ENCODE measurements at places on chromosomes 11 and 22. TPM values are rescaled to one million over a fixed set of nuclear protein-coding genes. Genes with fewer than 3 reads are reported as not detected.

Gene MLC1
- total RNA-seq = not detected

Gene APOL1
- 16.2 TPM for total RNA-seq

Gene HSCB
- total RNA-seq = 11.6 TPM

Gene MS4A15
- not detected for total RNA-seq

Gene OR52H1
- total RNA-seq = not detected

Gene BDNF
- total RNA-seq = 4.2 TPM

Gene LARGE2
- not detected for total RNA-seq

Gene LINC01488
- not detected for total RNA-seq

Gene ZP1
- not detected for total RNA-seq

Gene OR5B21
- not detected for total RNA-seq

- no peak for DNase-seq
Measured at GRCh38 chr22:20591660-20592310, 84.4 kb downstream of the MED15 start.

DNA sequence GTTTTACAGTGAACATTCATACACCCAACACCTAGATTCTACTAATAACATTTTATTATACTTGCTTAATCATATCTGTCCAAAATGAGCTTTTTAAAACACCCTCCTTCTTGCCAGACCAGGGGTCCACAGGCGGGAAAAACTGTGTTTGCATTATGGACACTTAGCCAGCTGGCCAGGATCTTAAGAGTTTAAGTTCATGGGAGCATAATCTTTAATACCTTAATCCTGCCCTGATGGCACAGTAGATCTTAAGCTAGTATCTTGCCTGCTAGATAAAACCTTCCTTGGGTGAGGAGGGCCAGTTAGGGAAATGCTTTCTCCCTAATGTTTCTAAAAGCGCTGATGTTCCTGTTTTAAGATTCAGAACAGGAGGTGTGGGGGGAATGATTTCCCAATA lies 13.1 kb upstream of the CCDC134 start:
- DNase-seq = no peak

GRCh38 chr11:135075740-135076139 lies 663.7 kb upstream of the B3GAT1 start:
- DNase-seq = peak; percentile 91

DNA sequence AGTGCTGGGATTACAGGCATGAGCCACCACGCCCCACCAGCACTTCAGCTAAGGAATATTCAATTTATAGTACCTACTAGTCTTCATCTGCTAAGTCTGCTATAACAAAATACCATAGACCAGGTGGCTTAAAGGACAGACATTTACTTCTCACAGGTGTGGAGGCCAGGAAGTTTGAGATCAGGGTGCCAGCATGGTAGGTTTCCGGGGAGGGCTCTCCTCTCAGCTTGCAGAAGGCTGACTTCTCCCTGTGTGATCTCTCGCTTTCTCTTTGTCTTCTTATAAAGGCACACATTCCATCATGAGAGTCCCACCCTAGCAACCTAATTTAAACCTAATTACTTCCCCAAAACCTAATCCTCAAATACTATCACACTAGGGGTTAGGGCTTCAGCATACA lies 433.0 kb downstream of the INSC start:
- DNase-seq = no peak

- DNase-seq = no peak
Measured at GRCh38 chr22:44994399-44995104, 15.3 kb downstream of the PHF21B start.

GRCh38 chr11:83689144-83689780 lies 403.1 kb upstream of the CCDC90B start:
- DNase-seq = no peak

- peak; percentile 2 for DNase-seq
Measured at GRCh38 chr11:34006876-34007275, 44.7 kb upstream of the CAPRIN1 start.

GRCh38 chr11:48081151-48082010 lies 101.0 kb downstream of the PTPRJ start:
- no peak for DNase-seq

DNA sequence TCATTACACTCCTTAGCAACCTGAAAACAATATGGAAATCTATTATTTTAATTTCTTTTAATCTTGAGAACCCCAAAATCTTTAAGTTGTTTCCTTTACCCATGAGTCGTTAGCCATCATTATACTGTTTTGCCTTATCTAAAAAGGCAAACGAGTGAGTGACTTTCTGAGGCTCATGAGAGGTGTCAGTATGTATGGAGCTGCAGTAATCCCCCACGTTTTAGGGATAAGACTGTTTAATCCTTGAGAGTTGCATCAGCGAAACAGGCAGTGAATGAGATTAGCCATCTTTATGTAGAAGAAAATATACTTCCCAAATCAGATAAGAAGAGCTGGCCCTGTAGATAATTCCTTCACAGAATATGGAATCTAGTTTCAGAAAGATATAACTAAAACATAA lies 1147.0 kb downstream of the DLG2 start:
- DNase-seq = no peak

GRCh38 chr22:45051419-45051818 lies 41.6 kb upstream of the PHF21B start:
- DNase-seq = no peak

- DNase-seq = no peak
Measured at GRCh38 chr11:833849-834311, 1.1 kb downstream of the CD151 start.

DNA sequence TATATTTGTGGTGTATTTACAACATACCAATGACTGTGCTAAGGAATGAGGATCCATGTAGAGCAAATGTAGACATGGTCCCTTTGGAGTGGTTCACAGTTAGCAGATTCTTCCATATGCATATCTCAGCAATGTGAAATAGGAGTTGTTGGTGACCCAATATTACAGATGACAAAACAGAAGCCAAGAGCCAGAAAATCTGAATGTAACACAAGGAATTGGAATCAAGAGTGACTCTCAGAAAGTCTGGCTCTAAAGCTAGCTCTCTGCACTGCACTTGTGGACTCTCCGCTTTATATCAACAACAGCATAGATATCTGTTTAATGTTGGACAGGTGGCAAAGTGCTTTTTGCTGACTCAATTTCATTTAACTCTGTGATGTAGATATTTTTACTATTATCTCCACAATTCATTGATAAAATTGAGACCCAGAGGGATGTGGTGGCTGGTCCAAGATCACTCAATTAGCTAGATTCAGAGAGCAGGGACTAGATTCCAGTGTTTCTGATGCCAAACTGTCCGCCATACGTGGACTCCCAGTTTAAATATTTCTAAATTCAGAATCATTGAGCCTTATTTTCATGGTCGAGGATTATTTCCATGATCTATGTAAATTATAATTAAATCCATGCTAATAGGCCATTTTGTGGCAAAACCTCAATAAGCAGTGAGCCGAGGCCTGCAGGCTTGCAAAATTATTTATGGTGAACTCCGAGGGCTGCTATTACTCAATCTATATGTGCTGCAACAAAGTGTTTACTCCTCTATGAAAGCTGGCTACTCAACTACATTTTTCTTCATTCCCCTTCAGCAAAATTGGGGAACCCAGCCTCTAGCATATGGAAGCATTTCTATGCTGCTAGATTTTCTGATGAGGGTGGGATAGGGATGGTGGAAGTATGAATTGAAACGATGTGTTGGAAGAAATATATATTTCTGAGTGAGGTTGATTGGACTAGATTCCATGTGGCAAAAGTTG lies 21.1 kb upstream of the TENM4 start:
- DNase-seq = no peak

GRCh38 chr11:72239313-72239848 lies 4.6 kb downstream of the PHOX2A start:
- DNase-seq = no peak

DNA sequence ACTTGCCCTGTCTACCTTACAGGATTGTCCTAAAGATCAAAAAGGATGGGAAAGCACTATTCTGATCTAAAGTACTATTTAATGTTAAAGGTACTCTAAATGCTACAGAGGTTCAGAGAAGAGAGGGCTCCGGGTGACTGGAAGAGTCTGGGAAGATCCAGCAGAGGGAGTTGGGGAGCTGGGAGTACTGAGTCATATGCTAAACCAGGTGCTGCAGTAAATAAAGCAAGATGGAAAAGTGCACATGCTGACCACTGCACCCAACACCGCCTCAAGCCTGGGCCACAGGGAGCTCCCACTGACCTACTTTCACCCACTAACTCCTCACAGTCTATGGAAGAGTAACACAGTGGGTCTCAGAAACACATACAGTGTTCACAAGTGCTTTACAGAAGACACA lies 49.3 kb downstream of the WT1 start:
- no peak for DNase-seq

DNA sequence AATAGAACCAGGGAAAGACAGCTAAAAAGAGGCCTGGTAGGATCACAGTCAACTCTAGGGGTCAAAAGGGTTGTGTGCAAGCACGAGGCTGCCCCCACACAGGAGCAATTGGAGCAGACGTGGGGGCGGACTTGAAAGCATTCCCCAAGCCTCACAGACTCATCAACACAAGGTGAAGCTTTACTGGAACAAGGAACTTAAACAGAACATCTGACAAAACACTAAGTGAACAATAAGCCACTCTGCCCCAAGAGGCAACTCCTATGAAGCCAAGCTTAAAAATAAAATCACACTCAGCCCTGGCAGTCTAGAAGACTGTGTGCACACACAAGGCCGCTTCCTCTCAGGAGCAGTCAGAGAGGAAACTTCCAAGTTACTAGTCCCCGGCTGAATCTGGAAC lies 32.2 kb upstream of the TEAD1 start:
- no peak for DNase-seq
